Large intestine (tissue), 12 donors: ENCODE measurements at places on chromosomes 5 and 9.

- DNase-seq: no peak
Observed at GRCh38 chr5:149645236-149645635, 63.9 kb downstream of the ARHGEF37 start.

- peak; percentile 28 for DNase-seq
Observed at GRCh38 chr9:91727316-91727861, 222.6 kb downstream of the ROR2 start.

DNA sequence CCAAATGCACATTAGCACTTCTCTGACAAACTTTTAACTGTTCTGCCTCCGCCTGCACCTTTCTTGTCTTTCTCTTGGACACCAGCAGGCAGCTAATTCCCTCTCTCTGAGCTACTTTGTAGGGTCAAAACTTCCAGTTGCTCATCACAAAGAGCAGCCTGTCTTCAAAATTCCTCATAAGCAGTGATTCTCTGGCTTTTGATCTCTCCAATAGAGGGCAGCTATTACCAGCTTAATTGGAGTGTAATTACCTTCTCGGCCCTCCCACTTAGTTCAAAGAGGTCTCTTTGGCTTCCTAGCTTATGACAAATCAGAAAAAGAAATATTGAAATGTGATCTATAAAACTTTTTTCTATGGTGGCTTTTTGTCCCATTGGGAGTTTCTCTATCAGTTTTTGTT, 43.6 kb upstream of the RAD23B start:
- DNase-seq: peak; percentile 55

- DNase-seq: no peak
Observed at GRCh38 chr5:33964132-33964700, 20.3 kb downstream of the SLC45A2 start.

- DNase-seq: no peak
Observed at GRCh38 chr5:119828541-119828940, 199.2 kb downstream of the FAM170A start.

GRCh38 chr5:31023105-31023504, 170.4 kb upstream of the CDH6 start:
- no peak for DNase-seq

DNA sequence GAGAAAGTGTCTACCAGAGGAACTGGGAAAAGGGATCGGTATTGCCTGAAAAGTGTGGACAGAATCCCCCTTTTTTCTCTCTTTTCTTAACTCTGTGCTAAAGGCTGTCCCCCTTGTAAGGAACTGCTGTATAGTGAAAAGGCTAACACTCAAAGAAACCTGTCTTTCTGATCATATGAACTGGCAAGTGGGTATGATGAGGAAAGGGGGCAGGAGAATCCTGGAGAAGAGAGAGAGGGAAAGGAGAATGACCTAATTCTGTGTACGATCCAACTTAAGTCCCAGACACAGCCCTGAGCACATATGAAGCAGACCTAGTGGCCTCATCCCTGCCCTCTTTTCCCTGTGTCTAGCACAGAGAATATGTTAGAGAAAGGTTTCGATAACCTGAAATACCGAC, 967 bp downstream of the ANKRD31 start:
- peak; percentile 5 for DNase-seq

- no peak for DNase-seq
Observed at GRCh38 chr9:114898741-114899140, 31.6 kb downstream of the TNFSF8 start.

- DNase-seq: no peak
Observed at GRCh38 chr5:119681734-119682133, 52.4 kb downstream of the FAM170A start.

GRCh38 chr9:121344184-121344583, 25.9 kb downstream of the STOM start:
- no peak for DNase-seq

DNA sequence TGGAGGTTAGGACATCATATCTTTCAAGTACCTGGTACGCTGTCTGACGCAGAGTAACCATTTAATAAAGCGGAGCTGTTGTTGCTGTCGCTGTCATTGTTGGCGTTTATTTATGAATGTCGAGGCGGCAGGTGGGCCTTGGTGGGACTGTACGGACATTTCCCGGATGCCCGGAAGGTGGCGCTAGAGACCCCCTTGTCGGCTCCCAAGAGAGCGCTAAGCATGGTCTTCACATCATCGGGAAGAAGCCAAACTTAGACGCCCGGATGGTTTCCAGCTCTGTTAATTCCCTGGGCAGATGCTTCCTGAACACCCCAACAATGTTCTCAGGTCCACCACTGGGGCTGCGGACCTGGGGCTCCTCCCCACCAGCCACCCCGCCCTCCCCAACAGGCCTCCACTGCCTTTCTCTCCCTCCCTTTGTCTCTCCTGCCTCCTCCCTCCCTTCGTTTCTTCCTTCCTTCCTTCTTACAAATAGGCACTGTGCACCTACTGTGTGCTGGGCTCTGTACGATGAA, 54.1 kb downstream of the DUSP1 start:
- peak; percentile 81 for DNase-seq
